Endothelial cell of umbilical vein (primary cell): ENCODE measurements at places on chromosomes 12 and 14. TPM values are rescaled to one million over a fixed set of nuclear protein-coding genes. Genes with fewer than 3 reads are reported as not detected.

Gene VSIG10
- polyA plus RNA-seq = 16.1 and 16.3 TPM in 2 replicates

Gene SERPINA9
- not detected in 2 replicates for polyA plus RNA-seq

Gene TAMALIN
- 50.0 and 53.3 TPM in 2 replicates for polyA plus RNA-seq

Gene IL31
- not detected in 2 replicates for polyA plus RNA-seq

Gene DLK1
- polyA plus RNA-seq = not detected in 2 replicates

Gene ACOT4
- 0.46 and 0.75 TPM in 2 replicates for polyA plus RNA-seq

Gene SLCO1B1
- not detected in 2 replicates for polyA plus RNA-seq

Gene IGF1
- 0.10 and 0.73 TPM in 2 replicates for polyA plus RNA-seq

Gene LALBA
- not detected in 2 replicates for polyA plus RNA-seq

Gene LAG3
- 1.3 and 1.8 TPM in 2 replicates for polyA plus RNA-seq

Gene SDR9C7
- not detected in 2 replicates for polyA plus RNA-seq

Gene ALX1
- 3.5 TPM in 2 replicates for polyA plus RNA-seq

Gene WNT5B
- 0.18 TPM in 1 of 2 replicates, not detected in the other for polyA plus RNA-seq

Gene TBX3
- 0.43 and 0.52 TPM in 2 replicates for polyA plus RNA-seq

Gene TAS2R13
- polyA plus RNA-seq = 0.04 and 0.08 TPM in 2 replicates

Gene FLRT2
- polyA plus RNA-seq = 229 and 283 TPM in 2 replicates

Gene RNASE1
- polyA plus RNA-seq = 909 and 1,090 TPM in 2 replicates

Gene RHOJ
- 485 and 486 TPM in 2 replicates for polyA plus RNA-seq

Gene REP15
- polyA plus RNA-seq = 0.51 and 0.94 TPM in 2 replicates

Gene RAPGEF3
- 30.8 and 34.5 TPM in 2 replicates for polyA plus RNA-seq

Gene CEP170B
- polyA plus RNA-seq = 13.9 and 16.7 TPM in 2 replicates
